ENCODE measurements at places on chromosomes 13 and 19.

DNA sequence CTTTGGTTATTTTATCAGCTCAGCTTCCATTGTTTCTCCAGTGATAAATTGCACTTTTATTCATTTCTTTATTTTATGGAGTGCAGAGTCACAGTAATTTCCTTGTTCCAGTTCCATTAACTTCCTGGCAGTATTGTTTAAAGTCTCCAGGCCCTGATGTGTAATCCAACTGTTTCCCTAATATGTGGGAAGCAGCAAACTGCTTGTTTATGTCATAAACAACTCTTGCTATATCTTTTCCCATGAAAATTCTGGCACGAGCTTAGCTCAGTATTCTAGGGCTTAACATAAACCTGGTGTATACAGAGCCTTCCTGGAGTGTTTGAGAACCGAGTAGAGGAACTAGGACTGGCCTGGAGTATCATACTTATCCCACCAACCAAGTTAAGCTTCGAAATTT lies 83.5 kb upstream of the ARGLU1 start:
- no peak overlapping the region for H3K4me3 ChIP-seq
- H3K36me3 ChIP-seq: no peaks in the 10 kb centered on the region
- H3K4me1 ChIP-seq: no peaks in the 10 kb centered on the region
- no peak overlapping the region for H3K27ac ChIP-seq
- peaks cover 13% of the 10 kb centered on the region for H3K27me3 ChIP-seq
- no peak for DNase-seq

DNA sequence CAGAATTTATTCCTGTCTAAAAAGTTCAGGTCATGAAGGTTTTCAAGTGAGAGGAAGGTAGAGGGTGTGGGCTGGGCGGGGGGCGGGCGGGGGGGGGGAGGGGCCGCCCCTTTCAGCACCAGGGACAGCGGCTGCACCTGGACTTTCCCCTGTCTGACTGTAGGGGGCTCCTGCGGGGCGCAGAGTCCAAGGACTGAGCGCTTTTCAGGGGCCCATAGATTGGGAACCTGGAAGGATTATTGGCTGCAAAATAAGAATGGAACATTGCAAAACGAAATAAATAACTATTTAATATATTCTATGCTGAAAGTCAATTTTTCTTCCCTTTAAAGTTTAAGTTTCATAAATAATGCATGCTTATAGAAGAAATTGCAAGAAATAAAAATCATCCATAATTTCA lies 8.9 kb upstream of the CYP4F3 start:
- H3K36me3 ChIP-seq: no peaks in the 10 kb centered on the region
- peaks cover 12% of the 10 kb centered on the region for H3K27me3 ChIP-seq
- H3K4me3 ChIP-seq: no peak overlapping the region
- no peaks in the 10 kb centered on the region for H3K4me1 ChIP-seq
- DNase-seq: peak; percentile 37

GRCh38 chr13:27487776-27488175 lies 37.4 kb upstream of the MTIF3 start:
- no peaks in the 10 kb centered on the region for H3K36me3 ChIP-seq
- no peaks in the 10 kb centered on the region for H3K27me3 ChIP-seq
- no peak overlapping the region for H3K27ac ChIP-seq
- H3K4me3 ChIP-seq: no peak overlapping the region
- H3K4me1 ChIP-seq: no peaks in the 10 kb centered on the region

- H3K4me3 ChIP-seq: peak overlapping the region; percentile 32
- peaks cover 15% of the 10 kb centered on the region for H3K36me3 ChIP-seq
Measured at GRCh38 chr19:38405276-38405675, 2.4 kb downstream of the FAM98C start.

DNA sequence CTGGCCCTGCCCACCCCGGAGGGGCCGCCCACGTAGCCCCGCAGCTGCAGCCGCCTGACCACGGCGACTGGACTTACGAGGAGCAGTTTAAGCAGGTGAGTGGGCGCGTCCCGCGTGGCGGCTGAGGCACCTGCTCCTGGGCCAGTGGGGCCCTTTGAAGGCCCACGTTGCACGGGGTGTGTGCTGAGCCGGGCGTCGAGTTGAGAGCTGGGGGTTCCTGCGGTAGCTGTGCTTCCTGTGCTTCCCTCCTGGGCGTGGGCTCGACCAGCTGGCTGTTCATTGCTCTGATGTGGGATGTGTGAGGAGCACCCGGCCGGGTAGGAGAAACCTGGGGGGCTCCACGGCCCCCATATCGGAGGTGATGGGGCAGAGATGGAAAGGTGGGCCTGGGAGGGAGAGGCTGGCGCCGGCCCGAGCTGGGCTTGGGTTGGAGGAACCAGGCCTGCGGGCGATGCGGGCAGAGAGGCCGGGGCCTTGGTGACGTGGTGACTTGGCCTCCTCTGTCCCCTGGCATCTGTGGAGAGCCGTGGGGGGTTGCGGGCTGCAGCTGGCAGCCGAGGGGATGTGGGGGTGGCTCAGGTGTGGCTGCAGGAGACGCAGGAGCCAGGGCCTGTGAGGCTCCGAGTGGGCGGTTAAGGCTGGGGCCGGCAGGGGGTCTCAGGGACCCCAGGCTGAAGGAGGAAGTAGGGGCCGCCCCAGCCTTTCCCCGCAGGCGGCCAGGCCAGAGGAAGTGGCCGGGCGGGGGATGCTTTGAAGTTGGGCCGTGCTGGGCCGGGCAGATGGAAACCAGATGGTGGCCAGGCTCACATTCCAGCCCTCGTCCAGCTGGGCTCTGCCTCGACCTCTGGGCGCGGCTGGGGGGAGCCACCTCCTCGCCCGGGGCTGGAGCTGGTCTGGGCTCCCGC lies 7.1 kb downstream of the ARID3A start:
- no peaks in the 10 kb centered on the region for H3K27me3 ChIP-seq
- H3K4me1 ChIP-seq: peaks cover 20% of the 10 kb centered on the region
- H3K4me3 ChIP-seq: peak overlapping the region; percentile 63
- H3K36me3 ChIP-seq: peaks cover 5% of the 10 kb centered on the region
- peak; percentile 54 for DNase-seq

DNA sequence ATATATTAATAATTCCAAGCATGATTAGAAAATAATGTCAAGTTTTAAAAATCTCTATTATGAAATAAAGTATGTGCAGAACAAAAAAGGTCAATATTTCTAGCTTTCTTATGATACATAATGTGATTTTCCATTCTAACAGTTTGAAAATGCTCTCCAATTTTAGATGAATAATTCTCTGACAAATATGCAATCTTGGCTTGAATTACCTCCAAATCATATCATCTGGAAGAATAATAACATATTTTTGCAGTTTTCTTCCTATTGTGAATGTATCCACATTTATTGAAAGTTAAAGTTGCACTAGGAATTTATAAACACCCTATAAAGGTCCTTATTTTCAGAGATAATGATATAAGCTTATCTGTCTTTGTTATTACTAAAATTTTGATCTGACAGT lies 548.5 kb upstream of the SLC10A2 start:
- no peaks in the 10 kb centered on the region for H3K36me3 ChIP-seq
- H3K27me3 ChIP-seq: no peaks in the 10 kb centered on the region
- no peaks in the 10 kb centered on the region for H3K4me1 ChIP-seq
- H3K27ac ChIP-seq: no peak overlapping the region
- no peak for DNase-seq

- no peak for DNase-seq
- H3K4me1 ChIP-seq: no peaks in the 10 kb centered on the region
- no peaks in the 10 kb centered on the region for H3K36me3 ChIP-seq
- H3K4me3 ChIP-seq: no peak overlapping the region
Measured at GRCh38 chr13:83634601-83635000, 247.7 kb downstream of the SLITRK1 start.

- H3K4me1 ChIP-seq: peaks cover 61% of the 10 kb centered on the region
- peaks cover 35% of the 10 kb centered on the region for H3K36me3 ChIP-seq
- no peak for DNase-seq
Measured at GRCh38 chr19:43759515-43759914, 4.8 kb upstream of the SMG9 start.

- peak overlapping the region; percentile 95 for H3K27ac ChIP-seq
- peaks cover 27% of the 10 kb centered on the region for H3K4me1 ChIP-seq
- H3K27me3 ChIP-seq: no peaks in the 10 kb centered on the region
- peak; percentile 58 for DNase-seq
- peak overlapping the region; percentile 96 for H3K4me3 ChIP-seq
- H3K36me3 ChIP-seq: peaks cover 5% of the 10 kb centered on the region
Measured at GRCh38 chr19:1884291-1884718, 991 bp downstream of the ABHD17A start.

- H3K4me3 ChIP-seq: no peak overlapping the region
- no peaks in the 10 kb centered on the region for H3K27me3 ChIP-seq
- no peaks in the 10 kb centered on the region for H3K36me3 ChIP-seq
- no peak for DNase-seq
- no peak overlapping the region for H3K27ac ChIP-seq
Measured at GRCh38 chr13:26488236-26489003, 69.1 kb upstream of the WASF3 start.

GRCh38 chr13:23644126-23644419 lies 73.9 kb downstream of the TNFRSF19 start:
- no peak overlapping the region for H3K4me3 ChIP-seq
- no peaks in the 10 kb centered on the region for H3K27me3 ChIP-seq
- no peak overlapping the region for H3K27ac ChIP-seq
- no peaks in the 10 kb centered on the region for H3K4me1 ChIP-seq
- no peak for DNase-seq
- no peaks in the 10 kb centered on the region for H3K36me3 ChIP-seq

All from activated naive CD4-positive, alpha-beta T cell treated with anti-CD3 and anti-CD28 coated beads for 36 hours (primary cell).